ENCODE measurements at places on chromosomes 5 and 9. TPM values are rescaled to one million over a fixed set of nuclear protein-coding genes. Genes with fewer than 3 reads are reported as not detected.

DNA sequence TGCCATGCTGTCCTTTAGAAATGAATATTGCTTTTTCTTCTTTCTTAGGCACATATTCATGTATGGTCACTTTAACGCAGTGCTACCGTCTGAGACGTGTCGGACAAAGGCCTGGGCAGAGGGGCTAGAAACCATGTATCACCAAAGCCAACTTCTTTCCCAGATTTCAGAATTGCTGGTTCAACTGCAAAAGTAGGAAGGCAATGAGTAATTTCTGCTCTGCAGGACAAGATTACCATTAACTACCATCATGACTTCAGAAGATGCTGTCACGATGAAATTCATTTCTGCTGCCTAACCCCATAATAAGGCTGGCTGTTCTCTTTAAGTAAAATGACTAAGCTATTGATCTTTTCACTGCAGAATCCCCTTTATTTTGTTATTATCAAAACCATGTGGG, 306.7 kb downstream of the PDE4D start:
- DNase-seq: no peak

BTNL9 gene
- total RNA-seq: 14.0 TPM

- DNase-seq: no peak
These were observed 604.1 kb downstream of the TAF11L14 start for GRCh38 chr5:18238321-18238720.

DNA sequence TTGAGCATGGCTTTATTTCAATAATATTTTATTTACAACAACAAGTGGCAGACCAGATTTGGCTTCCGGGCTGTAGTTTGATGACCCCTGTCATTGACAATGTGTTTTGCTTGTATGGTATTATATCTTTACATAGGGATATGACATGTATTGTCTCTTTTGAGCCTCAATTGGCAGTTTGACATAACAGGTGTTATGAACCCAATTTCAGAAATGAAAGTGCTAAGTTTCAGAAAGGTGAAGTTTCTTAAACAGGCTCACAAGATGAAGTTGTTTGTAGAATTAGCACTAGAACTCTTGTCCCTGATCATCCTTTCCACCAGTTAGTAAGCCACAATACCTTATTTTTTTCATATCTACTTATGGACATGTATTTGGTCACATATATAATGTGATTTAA, 303.0 kb upstream of the GRIA1 start:
- DNase-seq: no peak

GRCh38 chr9:133583586-133583985, 25.6 kb downstream of the FAM163B start:
- DNase-seq: no peak

SLC6A7 gene
- not detected for total RNA-seq

DNA sequence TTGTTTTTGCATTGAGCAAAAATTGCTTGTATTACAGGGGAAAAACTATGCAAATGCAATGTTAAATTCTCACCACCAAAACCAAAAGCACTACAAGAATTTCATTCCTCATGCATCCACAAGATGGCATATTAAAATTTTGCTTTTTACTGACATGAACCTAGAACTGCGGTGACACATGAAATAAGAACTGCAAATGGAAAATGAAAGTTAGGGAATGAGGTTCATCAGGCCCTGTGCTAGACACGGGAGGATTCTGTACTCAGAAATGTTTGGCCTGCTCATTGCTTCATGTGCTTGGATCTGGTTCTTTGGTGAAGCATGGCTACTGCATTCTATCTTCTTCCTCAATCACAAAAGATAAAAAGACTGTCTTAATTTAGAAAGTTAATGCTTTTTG, 9.1 kb upstream of the RFK start:
- no peak for DNase-seq

DNA sequence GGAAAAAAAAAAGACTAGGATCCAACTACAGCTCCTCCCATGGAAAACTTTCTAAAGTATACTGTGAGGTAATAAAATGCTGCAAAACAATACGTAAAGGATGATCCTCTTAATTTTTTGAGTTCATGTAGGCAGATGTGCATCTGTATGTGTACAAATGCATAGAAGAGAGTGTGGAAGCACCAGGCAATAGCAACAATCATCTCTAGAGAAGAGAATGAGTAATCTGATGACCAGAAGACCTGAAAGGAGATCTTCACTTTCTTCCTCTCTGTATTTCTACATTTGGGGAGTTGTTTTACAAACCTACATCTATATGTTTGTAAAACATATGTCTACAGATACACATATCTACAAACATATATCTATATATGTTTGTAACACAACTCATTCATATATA, 29.3 kb upstream of the SPDL1 start:
- no peak for DNase-seq

GRCh38 chr5:41707853-41708603, 162.2 kb downstream of the OXCT1 start:
- DNase-seq: no peak

DNA sequence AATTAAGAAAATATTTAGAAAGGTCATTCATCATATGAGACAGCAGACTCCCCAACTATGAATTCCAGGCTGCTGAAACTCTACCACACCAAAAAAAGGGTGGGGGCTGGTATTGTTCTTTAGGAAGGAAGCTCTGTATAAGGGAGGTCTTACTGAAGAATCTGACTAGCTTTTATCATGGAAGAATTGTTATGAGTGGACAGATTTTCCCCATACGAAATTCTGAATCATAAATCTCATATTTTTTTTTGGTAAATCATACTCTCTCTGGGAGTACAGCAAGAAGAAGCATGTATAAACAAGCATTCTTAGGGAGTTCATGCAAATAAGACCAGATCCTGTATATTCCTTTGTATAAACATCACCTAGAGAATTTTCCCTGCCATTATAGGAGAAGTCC, 220.0 kb downstream of the SLC12A2 start:
- no peak for DNase-seq

AQP3 gene
- 11.4 TPM for total RNA-seq

PAX5 gene
- total RNA-seq: 0.50 TPM

DNA sequence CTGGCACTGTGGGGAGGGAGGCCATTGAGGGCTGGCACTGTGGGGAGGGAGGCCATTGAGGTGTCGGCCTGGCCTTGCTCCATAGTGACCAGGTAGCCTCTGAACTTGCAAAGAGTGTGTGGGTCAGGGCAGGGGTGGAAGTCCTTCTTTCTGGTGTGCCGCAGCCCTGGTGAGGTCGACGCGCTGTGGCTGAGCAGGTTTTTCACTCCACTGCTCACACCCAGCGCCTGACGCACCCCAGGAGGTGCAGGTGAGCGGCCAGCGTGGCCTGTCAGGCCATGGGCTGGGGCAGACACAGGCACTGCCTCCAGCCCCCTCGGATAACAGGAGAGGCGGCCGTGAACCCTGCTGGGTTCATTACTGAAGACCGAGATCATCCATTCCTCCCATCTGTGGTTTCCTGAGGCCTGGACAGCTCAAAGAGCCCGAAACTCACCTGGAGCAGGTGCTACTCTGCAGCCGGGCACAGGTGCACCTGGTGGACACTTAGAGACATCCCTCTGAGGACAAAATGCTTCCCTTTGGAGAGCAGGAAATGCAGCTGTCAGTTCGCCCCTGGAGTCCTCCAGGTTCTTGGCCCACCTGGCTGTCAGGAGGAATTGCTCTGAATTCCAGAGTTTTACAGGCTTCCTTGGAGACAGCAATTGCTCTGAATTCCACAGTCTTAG, 32.4 kb downstream of the LHX3 start:
- no peak for DNase-seq

DNA sequence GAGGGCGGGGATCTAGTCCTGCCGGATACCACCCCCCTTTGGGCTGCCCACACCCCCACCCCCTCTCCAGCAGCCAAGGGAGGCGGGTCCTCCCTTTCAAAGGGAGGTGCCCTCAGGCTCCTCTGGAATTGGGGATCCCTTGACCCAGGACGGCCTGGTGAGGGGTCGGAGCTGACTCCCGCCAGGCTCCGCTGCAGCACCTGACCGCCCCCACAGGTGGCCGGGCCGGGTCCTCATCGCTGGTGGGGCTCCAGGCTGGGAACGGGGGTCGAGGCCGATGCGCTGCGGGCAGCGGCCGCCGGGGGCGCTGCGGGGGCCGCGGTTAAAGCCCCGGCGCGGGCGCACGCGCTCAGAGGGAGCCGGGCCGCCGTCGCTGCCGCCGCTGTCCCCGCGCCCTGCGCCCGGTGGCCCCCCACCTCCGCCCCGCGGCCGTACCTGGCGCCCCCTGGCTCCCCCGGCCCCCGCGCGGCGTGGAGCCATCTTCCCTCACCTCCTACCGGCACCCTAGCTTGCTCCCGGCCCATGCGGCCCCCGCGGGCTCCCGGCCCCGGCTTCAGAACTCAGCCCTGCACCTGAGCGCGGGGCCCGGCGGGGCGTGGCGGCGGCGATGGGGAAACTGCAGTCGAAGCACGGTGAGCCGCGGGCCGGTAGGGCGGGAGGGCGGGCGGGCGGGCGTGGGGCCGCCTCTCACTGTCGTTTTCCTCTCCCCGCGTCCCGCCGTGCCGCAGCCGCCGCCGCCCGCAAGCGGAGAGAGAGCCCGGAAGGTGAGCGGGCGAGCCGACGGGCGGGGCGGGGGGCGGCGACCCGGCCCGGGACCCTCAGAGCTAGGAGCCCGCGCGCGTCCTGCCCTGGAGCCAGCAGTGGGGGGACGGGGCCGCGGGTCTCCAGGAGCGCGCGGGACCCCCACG, at the start of gene NKD2:
TSS of gene NKD2 (plus strand) at position 352 of the 908 bp plus-strand sequence. CDS start at position 608, 256 bp downstream.
- DNase-seq: peak; percentile 37

GRCh38 chr5:943201-943917, 50.7 kb downstream of the TRIP13 start:
- no peak for DNase-seq

- DNase-seq: no peak
These were observed 9.7 kb downstream of the ZNF462 start for GRCh38 chr9:106872641-106873040.

ADAMTSL2 gene
- 4.0 TPM for total RNA-seq

- no peak for DNase-seq
These were observed 61.0 kb upstream of the SPTLC1 start for GRCh38 chr9:92176068-92176799.

GABRA1 gene
- not detected for total RNA-seq

DNA sequence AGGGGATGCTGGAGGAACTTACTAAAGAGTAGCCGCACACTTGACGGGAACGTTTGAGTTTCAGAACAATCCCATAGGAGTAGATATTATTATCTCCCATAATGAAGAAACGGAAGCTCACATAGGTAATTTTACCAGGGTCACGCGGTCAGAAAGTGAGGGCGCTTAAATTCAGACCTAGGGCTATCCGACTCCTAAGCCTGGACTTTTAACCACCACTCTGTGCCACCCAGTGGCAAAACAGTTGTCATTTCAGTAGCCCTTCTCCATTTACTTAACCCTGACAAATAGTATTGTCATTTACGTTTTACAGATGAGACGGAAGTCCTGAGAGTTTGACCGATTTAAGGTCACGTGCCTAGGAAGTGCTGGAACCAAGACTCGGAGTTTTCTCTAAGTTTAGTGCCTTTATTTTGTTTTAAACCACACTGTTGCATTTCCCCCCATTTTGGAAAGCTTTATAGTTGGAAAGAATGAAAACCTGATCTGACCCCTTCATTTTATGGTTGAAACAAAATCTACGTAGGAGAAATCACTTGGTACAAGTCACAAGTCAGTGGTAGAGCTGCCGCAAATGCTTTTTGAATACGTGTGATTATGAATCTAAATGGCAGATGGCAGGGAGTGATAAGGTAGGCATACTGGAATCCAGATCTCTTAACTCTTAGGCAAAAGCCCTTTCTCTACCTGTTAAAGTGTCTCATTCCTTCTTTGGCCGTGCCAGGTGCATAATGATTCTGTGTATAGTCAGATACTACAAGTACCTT, 650 bp downstream of the MRRF start:
- no peak for DNase-seq

GRCh38 chr9:115071176-115071575, 46.8 kb downstream of the TNC start:
- DNase-seq: no peak

DNA sequence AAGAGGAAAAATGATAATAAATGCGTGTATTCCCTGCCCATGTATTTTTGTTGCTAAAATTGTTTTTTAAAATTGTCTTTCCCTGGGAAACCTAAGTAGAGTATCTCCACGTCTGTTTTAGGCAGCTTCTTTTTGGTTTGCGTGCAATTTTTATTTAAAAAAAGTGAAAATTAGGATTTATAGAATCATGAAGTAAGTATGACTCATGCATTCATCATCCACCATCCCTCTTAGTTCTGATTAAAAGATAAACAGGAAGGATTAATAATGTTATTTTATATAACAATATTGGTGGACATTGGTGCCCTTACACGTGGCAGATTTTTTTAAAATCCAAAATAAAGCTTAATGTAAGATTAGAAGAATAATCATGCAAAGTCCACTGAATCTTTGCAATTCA, 358.7 kb downstream of the MED10 start:
- no peak for DNase-seq

- DNase-seq: peak; percentile 39
These were observed 43.8 kb downstream of the TRIP13 start for GRCh38 chr5:936149-937144.

GRCh38 chr9:96726946-96727345, 50.9 kb downstream of the ZNF510 start:
- no peak for DNase-seq

DNA sequence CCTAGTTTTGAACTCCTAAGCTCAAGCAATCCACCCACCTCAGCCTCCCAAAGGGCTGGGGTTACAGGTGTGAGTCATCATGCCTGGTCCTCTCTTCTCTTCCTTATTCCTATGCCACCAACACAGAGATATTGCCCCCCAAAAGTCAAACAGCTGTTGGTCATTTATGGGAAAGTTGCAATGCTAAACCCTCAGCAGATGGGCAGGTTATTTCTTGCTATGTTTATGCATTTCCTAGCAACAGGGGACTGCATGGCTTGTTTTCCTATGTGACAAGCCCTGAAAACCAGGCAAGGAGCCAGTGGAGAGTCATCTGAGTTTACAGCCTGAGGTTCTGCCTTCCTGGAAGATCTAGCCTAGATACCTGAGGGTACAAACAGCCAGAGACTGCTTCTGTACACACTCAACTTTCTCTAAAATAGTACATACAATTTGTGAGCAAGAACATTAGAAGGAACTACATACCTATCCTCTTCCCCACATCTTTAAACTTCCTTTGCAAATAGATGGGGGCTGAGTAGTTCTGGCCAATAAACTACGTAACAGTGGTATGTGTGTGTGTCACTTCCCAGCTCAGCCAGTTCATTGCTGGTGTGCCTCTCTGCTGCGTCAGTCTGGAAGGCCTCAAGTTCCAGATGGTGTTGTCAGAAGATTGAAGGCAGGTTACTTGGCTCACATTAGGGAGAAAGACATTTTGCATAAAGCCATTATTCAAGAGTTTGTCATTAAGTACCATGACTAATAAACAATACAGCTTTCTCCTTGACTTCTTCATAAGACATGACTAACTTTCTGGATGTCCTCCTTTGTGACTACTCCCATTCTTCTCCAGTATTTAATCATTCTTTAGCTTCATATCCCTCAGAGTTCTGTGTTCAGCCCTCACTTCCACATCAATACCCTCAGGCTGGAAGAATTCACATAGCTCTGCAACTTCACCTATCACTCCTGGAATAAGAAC, 65.3 kb downstream of the CSNK1A1 start:
- DNase-seq: peak; percentile 82

DNA sequence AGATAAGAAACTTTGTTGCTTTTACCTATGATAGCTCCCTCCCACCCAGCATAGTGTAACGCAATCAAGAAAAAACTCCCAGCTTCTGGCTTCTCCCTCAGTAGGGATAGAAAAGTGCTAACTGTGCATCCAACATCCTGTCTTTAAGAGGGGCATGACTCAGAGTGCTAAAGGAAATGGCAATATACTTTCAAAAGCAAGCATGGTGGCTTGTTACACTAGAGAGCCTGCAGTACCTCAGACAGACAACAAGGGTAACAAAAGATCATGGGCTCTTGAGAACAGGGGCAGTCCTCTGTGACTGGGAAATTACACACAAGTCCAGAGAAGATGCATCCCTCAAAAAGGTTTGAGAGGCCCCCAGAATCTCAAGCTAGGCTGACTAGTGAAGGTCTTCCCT, 37.8 kb downstream of the PRELID2 start:
- no peak for DNase-seq

FBP2 gene
- total RNA-seq: 42.4 TPM
